ENCODE measurements at places on chromosomes 1 and 21.
A peak's percentile ranks its signal among the peaks of the same experiment; 100 is the strongest.

DNA sequence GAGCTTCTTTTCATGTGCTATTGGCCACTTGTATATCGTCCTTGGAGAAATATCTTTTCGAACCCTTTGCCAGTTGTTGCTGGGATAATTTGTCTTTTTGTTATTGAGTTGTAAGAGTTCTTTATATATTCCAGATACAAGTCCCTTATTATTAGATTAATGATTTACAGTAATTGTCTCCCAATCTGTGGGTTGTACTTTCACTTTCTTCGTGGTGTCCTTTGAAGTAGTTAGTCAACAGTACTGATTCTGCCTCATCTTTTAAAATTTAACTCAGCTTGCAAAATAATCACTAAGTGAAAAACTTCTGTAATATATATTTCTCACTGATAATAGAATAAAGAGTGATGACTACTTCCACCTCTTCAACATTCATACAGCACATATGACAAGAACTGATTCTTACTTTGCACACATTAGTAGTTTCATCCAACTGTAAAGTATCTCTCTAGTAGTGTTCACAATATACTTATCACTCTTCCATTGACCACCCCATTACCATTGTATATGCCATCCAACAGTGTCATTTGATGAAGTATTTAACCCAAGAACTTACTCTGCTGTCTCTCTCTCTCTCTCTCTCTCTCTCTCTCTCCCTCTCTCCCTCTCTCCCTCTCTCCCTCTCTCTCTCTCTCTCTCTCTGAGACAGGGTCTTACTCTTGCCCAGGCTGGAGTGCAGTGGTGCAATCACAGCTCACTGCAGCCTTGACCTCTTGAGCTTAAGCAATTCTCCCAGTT is 104.2 kb upstream of the DMRTA2 start:
- no peak for DNase-seq

- DNase-seq: no peak
Measured at GRCh38 chr1:234481771-234482170, 2.8 kb upstream of the TARBP1 start.

DNA sequence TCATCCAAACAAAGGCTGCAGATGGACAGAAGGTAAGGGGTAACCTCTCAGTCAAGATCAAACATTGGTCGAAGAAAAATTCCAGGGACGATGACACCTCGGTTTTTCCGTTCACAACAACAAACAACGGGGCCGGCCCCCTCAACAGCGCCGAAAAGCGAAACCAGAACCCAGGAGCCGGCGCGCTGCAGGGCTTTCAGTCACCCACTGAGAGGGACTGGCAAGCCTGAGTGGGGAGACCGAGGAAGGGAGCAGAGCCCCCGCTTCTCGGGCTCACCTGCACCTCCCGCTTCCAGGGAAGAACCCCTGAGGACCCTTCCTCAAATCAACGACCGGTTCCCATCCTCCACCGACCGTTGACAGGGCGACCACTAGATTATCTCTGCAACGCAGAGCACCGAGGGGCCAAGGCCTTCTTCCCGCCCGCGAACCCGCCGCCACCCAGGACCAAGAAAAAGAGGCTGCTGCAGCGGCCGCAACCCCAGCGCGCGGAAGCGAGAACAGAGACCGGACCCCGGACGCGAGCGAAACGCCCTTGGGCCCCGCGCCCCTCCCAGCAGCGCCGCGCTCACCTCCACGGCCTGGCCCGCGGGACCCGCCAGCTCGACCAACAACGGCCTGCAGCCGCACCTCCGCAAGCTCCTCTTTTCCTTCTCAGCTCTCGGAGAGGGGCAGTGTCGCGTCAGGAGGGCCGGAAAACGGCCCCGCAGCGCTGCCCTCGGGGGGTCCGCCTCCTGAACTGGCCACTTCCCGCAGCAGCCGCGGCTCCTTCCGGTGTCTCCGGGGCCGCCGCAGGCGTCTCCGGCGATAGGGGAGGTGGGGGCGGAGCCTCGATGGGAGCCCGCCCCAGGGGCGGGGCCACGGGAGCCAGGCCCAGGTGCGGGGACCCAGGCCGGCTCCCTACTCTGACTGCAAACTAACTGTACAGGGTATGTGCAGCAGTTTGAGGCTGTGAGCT is at the start of gene USP33:
Gene USP33 (minus strand): TSS at position 782 of the 958 bp plus-strand sequence. CDS start 18,155 bp downstream, outside the sequence.
- DNase-seq: peak; percentile 82

- DNase-seq: no peak
Measured at GRCh38 chr1:209670441-209671082, 4.7 kb upstream of the G0S2 start.

DNA sequence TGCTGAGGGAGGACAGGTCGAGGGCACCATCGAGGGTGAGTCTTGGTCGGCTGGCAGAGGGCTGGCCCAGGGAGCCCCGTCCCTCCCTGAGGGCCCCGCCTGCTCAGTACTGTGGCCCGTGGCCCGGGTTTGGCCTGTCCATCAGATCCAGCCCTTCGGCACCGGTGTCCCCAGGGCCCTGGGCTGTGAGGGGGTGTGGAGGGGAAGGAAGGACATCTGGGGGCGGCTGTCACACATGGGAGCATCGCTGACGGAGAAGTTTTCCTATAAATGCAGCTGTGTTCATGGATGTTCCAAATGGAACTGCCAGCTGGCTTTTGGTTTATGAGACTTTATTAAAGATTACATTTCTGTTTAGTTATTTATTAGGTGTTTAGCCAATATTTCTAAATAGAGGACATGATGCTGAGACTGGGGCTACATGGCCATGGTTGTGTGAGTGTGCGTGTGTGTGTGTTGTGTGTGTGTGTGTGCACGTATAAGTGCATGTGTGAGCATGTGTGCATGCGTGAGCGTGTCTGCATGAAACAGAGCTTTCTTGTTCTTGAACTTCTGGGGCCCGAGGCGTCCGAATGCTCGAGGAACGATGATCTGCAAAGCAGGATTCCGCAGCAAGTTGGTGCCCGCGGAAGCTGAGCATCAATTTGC is 54.3 kb downstream of the SLX9 start:
- DNase-seq: no peak

All from anterior cingulate cortex (tissue), 58 donors.